Tibial artery (tissue), 4 donors: ENCODE measurements at places on chromosomes 13 and 19.

DNA sequence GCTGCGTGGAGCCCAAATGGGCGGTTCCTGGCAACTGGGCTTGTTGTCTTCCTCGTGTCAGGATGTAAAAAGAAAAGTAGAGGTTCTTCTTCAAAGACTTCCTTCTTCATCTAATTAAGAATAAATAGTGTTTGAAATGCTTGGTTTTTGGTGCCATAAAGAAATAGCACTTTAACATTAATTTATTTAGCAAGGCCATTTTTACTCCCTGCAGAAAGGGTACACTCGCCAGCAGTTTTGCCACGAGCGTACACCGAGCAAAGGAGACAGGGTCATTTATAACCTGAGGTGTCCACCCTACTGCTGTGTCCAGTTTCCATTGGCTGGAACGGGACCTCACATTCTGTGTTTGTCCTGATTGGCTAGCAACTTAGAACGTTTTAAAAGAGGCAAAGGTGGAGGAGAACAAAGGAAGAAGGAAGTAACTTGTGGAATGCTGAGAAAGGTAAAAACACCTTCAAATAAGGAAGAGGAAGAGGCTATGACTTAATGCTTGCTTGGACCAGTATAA lies 21.8 kb upstream of the OR10H1 start:
- H3K36me3 ChIP-seq = no peaks in the 10 kb centered on the region
- DNase-seq = no peak

- no peaks in the 10 kb centered on the region for H3K4me1 ChIP-seq
- no peaks in the 10 kb centered on the region for H3K36me3 ChIP-seq
- H3K27ac ChIP-seq = no peak overlapping the region
- H3K27me3 ChIP-seq = no peaks in the 10 kb centered on the region
Observed at GRCh38 chr19:44912854-44913253, 1.6 kb upstream of the APOC1 start.

DNA sequence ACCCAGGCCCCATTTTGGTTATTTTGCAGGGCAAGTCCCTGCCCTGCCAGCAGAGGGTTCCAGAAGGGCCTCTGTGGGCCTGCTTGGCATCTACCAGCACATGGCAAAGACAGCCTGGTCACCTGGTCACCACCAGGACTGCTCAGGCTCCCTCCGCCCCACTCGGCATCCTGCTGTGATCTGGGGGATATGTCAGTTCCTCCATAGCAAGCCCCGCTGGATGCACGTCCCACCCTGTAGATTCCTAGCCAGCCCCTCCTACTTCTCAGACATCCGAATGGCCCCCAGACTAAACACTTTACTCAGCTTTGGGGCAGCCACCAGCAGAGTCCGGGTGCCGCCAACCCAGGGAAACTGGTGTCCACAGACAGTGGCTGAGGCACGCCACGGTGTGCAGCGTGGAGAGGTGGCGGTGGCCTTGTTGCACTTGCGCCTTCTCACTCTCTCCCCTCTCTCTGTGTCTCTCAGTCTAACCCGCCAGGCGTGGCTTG lies 31.8 kb upstream of the USE1 start:
- H3K36me3 ChIP-seq = peaks cover 99% of the 10 kb centered on the region
- H3K4me1 ChIP-seq = no peaks in the 10 kb centered on the region
- H3K27me3 ChIP-seq = no peaks in the 10 kb centered on the region
- DNase-seq = no peak

DNA sequence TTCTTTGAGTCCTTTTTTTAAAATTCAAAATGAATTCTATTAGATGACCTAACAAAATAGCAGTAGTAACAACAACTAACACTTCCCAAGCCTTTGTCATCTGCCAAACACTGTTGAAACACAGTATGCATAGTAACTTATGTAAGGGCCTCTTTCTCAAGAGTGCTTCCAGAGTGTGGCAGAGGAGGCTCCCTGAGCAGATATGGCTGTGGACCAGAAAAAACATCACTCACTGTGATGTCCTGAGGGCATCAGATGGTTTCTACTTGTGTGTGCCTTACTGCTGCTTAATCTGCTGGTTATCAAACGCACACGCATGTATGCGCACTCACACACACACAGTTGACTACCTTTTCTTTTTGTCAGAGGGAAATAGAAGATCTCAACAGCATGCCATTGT lies 110.8 kb downstream of the DLEU7 start:
- DNase-seq = no peak
- no peak overlapping the region for H3K27ac ChIP-seq
- H3K4me1 ChIP-seq = no peaks in the 10 kb centered on the region
- H3K27me3 ChIP-seq = no peaks in the 10 kb centered on the region
- no peak overlapping the region for H3K4me3 ChIP-seq
- no peaks in the 10 kb centered on the region for H3K36me3 ChIP-seq

GRCh38 chr13:99905224-99905623 lies 66.3 kb downstream of the ZIC5 start:
- H3K27me3 ChIP-seq = no peaks in the 10 kb centered on the region
- DNase-seq = no peak
- no peak overlapping the region for H3K27ac ChIP-seq
- no peaks in the 10 kb centered on the region for H3K4me1 ChIP-seq
- no peak overlapping the region for H3K4me3 ChIP-seq
- no peaks in the 10 kb centered on the region for H3K36me3 ChIP-seq

DNA sequence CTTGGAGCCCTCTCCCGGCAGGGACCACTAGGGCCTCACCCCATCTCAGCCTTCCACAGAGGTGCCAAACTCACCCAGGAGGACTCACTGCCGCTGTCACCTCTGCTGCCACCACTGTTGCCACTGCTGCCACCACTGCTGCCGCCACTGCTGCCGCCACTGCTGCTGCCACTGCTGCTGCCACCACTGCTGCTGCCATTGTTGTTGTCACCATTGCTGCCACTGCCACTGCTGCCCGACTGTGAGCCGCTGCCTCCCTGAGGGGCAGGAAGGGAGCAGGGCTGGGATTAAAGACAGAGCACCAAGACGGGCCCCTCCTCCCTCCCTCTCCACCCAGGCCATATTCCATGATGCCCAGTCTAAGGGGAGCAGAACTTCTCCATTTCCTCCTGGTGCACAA lies 2.1 kb downstream of the DMKN start:
- H3K27me3 ChIP-seq = no peaks in the 10 kb centered on the region
- H3K27ac ChIP-seq = no peak overlapping the region
- DNase-seq = no peak
- no peak overlapping the region for H3K4me3 ChIP-seq
- no peaks in the 10 kb centered on the region for H3K36me3 ChIP-seq

GRCh38 chr13:28451482-28452217 lies 43.3 kb downstream of the FLT1 start:
- peaks cover 10% of the 10 kb centered on the region for H3K4me1 ChIP-seq
- H3K36me3 ChIP-seq = no peaks in the 10 kb centered on the region
- no peaks in the 10 kb centered on the region for H3K27me3 ChIP-seq
- peak overlapping the region; percentile 1 for H3K4me3 ChIP-seq
- DNase-seq = peak; percentile 22

DNA sequence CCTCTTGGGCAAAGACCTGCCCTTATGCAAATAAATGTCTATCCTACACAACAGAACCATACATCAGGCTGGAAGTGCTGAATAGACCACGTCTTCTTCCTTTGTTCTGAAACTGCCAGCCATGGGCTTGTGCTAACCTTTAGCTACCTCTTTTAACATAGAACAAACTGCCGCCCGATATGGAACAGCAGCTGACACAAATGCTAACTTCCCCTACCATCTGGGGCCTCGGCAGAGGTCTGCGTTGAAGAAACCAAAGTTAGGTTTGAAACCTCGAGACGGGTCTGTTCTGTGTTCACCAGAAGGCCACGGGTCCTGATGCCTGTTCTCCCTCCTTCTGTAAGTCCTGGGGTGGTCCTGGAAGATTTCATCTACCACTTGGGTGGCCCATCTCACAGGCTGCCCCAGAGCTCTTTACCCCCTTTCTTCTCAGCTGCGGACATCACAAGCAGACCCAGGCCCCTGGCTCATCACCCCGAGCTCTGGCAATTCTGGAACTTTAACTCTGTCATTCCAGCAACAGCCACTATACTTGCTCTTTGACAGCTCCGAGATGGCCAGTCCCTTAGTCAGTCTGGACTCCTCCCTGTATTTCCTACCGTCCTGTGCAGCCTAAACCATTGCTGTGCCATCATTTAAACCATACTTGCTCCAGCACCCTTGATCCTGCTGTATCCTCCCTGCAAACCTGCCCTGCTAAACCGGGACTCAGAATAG lies 146.7 kb downstream of the USP12 start:
- peaks cover 4% of the 10 kb centered on the region for H3K27me3 ChIP-seq
- H3K27ac ChIP-seq = no peak overlapping the region
- H3K4me1 ChIP-seq = no peaks in the 10 kb centered on the region

DNA sequence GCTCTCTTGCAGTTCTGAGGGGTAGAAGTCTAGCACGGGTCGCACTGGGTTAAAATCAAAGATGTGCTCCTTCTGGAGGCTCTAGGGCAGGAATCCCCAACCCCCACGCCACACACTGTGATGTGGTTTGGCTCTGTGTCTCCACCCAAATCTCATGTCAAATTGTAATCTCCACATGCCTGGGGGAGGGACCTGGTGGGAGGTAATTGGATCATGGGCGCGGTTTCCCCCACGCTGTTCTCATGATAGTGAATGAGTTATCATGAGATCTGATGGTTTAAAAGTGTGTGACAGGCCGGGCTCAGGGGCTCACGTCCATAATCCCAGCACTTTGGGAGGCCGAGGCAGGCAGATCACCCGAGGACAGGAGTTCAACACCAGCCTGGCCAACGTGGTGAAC lies 26.6 kb upstream of the CALM3 start:
- no peaks in the 10 kb centered on the region for H3K27me3 ChIP-seq
- H3K4me3 ChIP-seq = no peak overlapping the region
- no peaks in the 10 kb centered on the region for H3K36me3 ChIP-seq

GRCh38 chr13:71412231-71412630 lies 454.8 kb downstream of the DACH1 start:
- no peaks in the 10 kb centered on the region for H3K36me3 ChIP-seq
- no peaks in the 10 kb centered on the region for H3K4me1 ChIP-seq
- H3K27ac ChIP-seq = no peak overlapping the region
- DNase-seq = no peak
- no peaks in the 10 kb centered on the region for H3K27me3 ChIP-seq

GRCh38 chr19:4523306-4524110 lies 5.2 kb upstream of the PLIN4 start:
- H3K27me3 ChIP-seq = no peaks in the 10 kb centered on the region
- no peak for DNase-seq
- no peak overlapping the region for H3K27ac ChIP-seq
- H3K4me1 ChIP-seq = peaks cover 4% of the 10 kb centered on the region
- no peaks in the 10 kb centered on the region for H3K36me3 ChIP-seq

- H3K27me3 ChIP-seq = no peaks in the 10 kb centered on the region
- no peak overlapping the region for H3K27ac ChIP-seq
- no peaks in the 10 kb centered on the region for H3K36me3 ChIP-seq
- no peak overlapping the region for H3K4me3 ChIP-seq
Observed at GRCh38 chr13:39451301-39451700, 151.7 kb downstream of the LHFPL6 start.

DNA sequence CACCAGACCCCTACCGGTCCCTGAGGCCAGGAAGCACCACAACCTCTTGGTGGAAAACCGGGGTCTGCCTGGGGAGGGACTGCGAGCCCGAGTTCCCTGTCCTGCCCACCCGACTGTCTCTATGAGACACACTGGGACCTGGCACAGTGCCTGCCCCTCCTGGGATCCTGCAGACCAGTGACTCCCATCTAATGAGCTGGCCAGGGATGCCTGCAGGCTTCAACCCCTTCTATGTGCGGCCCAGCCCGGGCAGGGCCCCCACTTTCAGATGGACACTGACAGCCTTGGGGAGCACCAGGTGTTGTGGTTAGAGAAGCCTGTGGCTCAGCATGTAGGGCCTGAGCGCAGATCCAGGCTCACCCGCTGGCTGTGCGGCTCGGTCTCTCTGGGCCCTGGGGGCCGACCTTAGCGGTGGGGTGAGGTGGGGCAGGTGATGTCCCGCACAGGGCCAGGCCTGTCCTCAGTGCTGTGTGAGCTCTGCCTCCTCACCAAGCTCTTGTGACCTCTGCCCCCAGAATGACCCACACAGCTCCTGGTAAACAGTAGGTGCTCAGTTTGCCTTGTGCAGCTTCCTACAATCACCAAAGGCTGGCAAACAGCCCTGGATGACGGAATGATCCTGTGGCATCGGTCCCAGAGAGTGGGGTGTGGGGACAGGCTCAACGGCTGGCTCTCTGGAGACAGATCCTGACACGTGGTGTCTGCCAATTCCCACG lies 17.9 kb upstream of the CACTIN start:
- H3K27me3 ChIP-seq = no peaks in the 10 kb centered on the region
- H3K4me1 ChIP-seq = no peaks in the 10 kb centered on the region
- peaks cover 93% of the 10 kb centered on the region for H3K36me3 ChIP-seq
- H3K4me3 ChIP-seq = no peak overlapping the region
- DNase-seq = no peak

DNA sequence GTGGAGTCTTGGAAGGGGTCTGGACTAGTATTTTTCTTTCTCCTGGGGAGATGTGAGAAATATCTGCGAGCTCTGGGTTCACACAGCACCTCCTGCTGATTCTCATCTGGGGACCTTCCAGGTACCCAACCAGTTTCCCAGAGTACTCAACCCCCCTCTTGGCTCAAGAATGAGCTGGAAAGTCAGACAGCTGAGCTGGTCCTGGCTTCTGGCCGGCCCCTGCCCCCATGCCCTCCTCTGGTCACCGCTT lies 2.2 kb upstream of the PDE4A start:
- no peak for DNase-seq
- H3K36me3 ChIP-seq = no peaks in the 10 kb centered on the region
- H3K27me3 ChIP-seq = peaks cover 78% of the 10 kb centered on the region
- H3K27ac ChIP-seq = no peak overlapping the region
- H3K4me3 ChIP-seq = no peak overlapping the region

DNA sequence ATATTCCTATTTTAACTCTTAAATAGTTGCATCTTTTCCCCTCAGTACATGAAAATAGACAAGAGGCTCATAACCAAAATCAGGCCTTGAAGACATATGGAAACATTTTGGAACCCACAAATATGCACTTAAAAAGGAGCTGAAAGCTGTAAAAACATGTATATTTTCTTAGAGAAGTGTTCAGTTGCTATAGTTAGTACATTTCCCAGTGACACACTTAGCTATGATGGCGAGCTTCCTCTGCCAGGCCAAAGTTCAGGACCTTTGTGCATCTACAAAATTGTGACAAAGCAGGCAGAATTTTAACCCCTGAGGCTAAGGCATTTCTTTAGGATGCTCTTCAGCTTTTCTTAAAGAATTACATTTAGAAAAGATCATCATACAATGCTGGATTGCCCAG lies 54.5 kb downstream of the RCBTB2 start:
- H3K27ac ChIP-seq = no peak overlapping the region
- H3K4me1 ChIP-seq = no peaks in the 10 kb centered on the region
- H3K4me3 ChIP-seq = no peak overlapping the region
- peaks cover 20% of the 10 kb centered on the region for H3K36me3 ChIP-seq
- H3K27me3 ChIP-seq = no peaks in the 10 kb centered on the region

DNA sequence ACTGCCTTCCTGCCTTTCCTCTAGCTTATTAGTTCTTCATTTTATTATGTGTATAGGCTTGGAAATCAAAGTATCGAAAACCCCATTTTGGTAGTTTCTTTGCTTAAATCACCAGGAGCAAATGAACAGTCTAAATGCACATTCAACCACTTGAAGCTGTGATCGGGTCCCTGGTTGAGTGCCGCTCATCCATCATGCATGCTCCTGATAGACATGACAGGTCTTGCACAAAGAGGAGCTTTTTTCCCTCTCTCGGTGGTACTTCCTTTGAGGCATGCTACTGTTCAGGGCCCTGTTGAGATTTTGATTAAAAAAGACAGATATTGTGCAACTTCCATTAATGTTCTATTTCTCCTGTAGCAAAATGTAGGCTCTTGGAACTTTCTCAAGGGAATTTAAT lies 185.8 kb downstream of the OLFM4 start:
- H3K36me3 ChIP-seq = no peaks in the 10 kb centered on the region
- H3K27ac ChIP-seq = no peak overlapping the region
- H3K4me1 ChIP-seq = no peaks in the 10 kb centered on the region
- no peak overlapping the region for H3K4me3 ChIP-seq
